Neuronal stem cell (in vitro differentiated cells): ENCODE measurements at places on chromosomes 5 and 9.
A peak's percentile ranks its signal among the peaks of the same experiment; 100 is the strongest.

- DNase-seq = no peak
These were observed 27.1 kb downstream of the RFX3 start for GRCh38 chr9:3498691-3499090.

DNA sequence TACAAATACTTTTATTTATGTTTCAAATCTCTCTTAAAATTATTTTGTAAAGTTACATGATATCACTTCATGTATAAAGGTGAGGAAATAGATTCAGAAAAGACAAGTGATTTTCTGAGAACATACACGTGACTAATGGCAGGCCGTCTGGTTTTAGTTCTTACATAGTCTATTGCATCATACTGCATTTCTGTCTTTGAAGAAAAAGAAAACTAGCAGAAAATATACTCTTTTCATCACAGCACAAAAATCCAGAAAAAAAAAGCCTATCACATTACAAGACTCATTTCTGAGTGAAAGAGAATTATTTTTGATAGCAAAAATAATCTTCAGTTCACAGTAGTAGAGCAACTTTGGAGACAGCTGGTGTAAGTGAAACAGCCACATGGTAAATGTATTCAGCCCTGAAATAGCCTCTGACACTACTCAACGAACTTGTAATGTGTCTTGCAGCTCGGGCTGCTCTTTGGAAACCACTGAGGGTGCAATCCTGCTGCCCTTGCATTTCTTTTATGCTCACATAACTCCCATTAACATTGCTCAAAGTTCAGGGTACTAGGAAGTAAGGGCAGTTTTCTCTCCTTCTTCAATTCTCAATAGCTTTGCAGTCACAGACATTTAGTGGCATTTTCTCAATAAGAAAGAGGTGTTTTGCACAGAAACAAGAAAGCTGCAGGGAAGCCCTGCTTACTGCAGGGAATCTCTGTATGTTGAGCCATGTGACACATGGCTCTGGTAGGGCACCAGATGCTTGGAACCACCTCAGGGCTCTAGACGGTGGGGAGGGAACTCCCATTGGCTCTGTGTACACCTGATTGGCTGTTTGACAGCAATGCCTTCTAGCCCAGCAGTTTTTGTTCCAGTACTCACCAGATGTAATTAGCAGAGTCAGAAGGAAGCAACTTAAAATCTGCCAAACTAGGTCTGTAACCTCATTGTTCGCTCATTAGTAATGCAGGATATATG is 845.3 kb upstream of the PTPRD start:
- peak; percentile 17 for DNase-seq

DNA sequence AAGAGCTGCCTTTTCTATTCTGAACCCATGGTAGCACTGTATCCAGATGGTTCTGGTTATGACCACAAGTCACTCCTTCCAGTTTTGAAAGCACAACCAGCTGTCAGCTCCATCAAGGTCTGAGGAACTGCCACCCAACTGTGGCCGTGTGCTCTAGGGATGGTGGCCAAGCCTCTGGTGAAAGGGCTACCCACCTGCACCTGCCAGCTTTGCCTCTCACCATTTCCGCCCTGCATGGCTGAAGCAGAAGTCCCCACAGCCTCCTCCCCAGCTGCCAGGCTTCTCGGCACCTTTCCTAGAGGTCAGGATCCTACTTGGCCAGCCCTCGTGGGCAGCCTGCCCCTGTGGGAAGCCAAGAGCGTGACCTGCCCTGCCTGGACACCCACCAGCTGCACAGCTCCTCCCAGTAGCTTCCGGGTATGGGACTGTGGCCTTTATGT is 16.8 kb downstream of the SEMA5A start:
- DNase-seq = no peak

- DNase-seq = no peak
These were observed 29.6 kb downstream of the ARHGEF28 start for GRCh38 chr5:73655521-73656160.

- DNase-seq = no peak
These were observed 53.7 kb downstream of the FGD3 start for GRCh38 chr9:93001031-93001430.

DNA sequence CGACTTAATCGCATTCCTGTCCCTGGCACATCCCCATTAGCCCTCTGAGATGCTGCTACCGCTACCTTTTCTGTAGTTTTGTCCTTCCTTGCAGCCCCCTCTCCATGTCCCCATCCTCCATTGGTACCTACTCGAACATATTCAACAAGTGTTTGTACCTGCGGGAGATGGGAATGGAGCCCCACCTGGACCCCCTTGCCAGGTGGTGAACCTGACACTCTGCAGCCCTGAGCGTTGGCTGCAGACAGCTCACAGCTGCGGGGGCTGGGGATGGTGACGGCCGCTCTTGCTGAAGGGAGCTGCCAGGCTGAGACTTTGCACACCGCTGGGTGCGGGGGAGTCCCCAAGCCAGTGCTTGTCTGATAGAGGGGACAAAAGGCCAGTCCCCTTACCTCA is 96.3 kb upstream of the DAP start:
- DNase-seq = no peak

- no peak for DNase-seq
These were observed 550.2 kb upstream of the DAP start for GRCh38 chr5:11311272-11311671.

DNA sequence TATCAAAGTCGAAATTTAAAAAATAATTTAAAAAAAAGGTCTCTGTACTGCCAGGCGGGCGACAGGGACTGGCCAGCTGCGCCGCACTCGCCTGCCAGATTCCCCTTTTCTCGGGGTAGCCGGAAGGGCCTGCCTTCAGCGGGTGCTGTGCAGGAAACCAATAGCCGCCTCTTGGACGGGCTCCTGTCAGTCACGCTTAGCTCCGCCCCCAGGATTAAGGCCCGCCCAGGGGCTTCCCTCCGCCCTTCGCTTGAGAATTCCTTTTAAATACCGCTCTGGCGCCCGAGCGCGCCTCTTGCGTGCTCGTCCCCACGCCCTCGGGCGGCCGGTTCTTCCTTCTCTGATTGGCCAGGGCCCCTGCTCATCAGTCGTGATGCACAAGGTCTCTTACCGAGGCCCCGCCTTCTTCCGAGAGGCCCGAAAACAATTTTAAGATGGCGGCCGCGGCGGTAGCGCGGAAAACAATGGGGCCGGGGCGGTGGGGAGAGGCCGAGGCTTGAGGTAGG is at the start of gene MAML1:
TSS of gene MAML1 (plus strand) at position 411 of the 506 bp plus-strand sequence. CDS start 291 bp downstream, outside the sequence.
- peak; percentile 100 for DNase-seq

- no peak for DNase-seq
These were observed 288.5 kb downstream of the OSTF1 start for GRCh38 chr9:75376680-75377254.

DNA sequence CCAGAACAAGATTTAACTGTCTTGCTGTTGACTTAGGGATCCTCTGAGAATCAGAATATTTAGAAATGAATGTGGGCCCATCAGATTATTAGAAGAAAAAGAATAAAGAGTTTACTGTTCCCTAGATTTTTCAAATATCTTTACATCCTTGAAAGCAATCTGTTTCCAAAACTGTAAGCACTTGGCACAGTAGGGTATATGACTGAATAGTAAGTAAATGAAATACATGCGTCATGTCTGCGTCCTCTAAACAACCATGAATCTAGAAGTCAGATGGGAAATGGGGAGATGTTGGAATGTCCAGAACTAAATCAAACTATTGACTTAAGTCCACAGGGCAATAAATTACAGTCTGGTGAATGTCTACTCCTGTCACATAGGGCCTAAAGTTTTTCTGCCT is 26.1 kb downstream of the TTC23L start:
- no peak for DNase-seq

GRCh38 chr9:29129763-29130162 is 1556.5 kb upstream of the C9orf72 start:
- peak; percentile 31 for DNase-seq

GRCh38 chr9:90095682-90096081 is 490.9 kb downstream of the GADD45G start:
- no peak for DNase-seq
